ENCODE measurements at places on chromosomes 16 and 17. TPM values are rescaled to one million over a fixed set of nuclear protein-coding genes. Genes with fewer than 3 reads are reported as not detected.

CLEC19A gene
- not detected for total RNA-seq

- DNase-seq, result peak; percentile 88
Observed at GRCh38 chr17:37826497-37827430, 81.9 kb upstream of the HNF1B start.

DNA sequence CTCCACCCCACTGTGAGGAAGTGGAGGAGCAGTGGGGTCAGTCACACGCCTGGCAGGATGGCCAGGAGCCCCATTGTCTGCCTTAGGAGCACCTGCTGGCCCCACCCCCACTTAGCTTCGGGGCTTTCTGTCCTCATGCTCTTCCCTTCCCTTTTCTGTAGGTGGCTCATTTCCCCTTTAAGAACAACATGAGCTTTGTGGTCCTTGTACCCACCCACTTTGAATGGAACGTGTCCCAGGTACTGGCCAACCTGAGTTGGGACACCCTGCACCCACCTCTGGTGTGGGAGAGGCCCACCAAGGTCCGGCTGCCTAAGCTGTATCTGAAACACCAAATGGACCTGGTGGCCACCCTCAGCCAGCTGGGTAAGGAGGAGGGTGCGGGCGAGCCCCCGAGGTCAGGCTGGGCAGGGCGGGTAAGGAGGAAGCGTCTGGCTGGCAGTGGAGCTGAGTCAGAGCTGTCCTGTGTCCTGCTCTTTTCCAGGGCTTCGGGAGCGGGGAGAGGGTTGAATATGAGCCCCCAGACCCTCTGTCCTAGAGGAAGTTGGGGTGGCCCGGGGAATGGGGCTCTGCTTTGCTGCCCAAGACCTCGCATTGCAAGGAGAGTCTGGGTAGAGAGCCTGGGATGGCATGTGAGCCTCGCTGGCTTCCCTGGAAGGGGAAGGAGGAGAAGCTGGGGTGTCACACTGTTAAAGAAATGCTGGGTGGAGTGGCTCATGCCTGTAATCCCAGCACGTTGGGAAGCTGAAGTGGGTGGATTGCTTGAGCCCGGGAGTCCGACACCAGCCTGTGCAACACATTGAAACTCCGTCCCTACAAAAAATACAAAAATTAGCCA, 9.2 kb upstream of the SERPINF1 start:
- no peak for DNase-seq

TUBG2 gene
- total RNA-seq, result 15.3 TPM

PABPN1L gene
- not detected for total RNA-seq

GRCh38 chr17:4116516-4116915, 26.3 kb downstream of the ZZEF1 start:
- no peak for DNase-seq

Data from Karpas-422 (cell line).